ENCODE measurements at places on chromosomes 13 and 19.

GRCh38 chr13:104357672-104358354 lies 1291.6 kb upstream of the SLC10A2 start:
- DNase-seq, result no peak

DNA sequence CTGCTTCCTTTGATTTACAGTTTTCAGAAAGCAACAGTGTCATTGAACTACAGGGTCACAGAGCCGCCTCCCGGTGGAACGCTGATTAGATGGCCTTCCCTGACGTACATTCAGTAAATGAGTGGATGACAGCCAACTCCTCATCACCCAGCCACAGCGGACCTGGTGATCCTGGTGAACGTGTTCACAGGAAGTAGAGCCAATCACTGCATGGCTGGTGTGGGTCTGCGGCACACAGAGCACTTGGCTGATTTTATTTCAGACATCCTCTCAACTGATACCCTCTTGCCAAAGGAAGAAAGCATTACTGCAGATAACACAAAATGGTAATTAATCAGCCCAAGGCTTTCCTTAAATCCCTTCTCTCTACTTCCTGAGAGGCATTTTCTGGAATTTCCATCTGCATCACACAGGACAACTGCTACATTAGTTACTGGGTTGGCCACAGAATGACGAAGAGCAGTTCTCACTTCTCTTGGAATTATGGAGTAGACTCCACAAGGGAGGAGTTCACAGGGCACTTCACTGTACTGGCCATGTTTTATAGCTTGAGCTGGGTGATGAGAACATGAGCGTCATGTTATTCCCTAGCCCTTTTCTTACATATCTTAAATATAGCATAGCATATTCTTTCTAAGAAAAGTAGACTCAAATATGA lies 84.0 kb upstream of the SLC7A1 start:
- no peak for DNase-seq

- DNase-seq, result no peak
Measured at GRCh38 chr19:42111811-42112210, 20.4 kb downstream of the POU2F2 start.

DNA sequence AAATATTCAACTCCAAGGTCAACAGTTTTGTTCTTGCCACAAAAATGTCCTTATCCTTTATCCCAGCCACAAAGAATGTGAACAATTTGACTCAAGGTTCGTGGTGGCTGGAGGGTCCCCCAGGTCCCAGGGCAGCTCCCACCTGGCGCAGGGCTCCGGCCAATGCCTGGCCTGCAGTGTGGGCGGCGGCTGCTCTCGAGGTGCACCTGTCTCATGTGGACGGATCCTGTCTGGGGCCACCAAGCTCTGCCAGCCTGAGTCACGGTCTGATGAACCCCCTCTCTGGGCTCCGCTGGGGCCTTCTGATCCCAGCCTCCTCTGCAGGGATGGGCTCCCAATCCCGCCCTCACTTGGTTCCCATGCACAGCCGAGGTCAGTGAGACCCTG lies 49.4 kb downstream of the GAS6 start:
- DNase-seq, result no peak

GRCh38 chr19:7899751-7900378 lies 3.8 kb upstream of the MAP2K7 start:
- no peak for DNase-seq

- DNase-seq, result no peak
Measured at GRCh38 chr19:38076337-38076736, 147.7 kb downstream of the DPF1 start.

- DNase-seq, result no peak
Measured at GRCh38 chr19:49758292-49758691, 4.8 kb downstream of the TSKS start.

GRCh38 chr19:50537769-50538230 lies 24.1 kb upstream of the ASPDH start:
- peak; percentile 83 for DNase-seq

DNA sequence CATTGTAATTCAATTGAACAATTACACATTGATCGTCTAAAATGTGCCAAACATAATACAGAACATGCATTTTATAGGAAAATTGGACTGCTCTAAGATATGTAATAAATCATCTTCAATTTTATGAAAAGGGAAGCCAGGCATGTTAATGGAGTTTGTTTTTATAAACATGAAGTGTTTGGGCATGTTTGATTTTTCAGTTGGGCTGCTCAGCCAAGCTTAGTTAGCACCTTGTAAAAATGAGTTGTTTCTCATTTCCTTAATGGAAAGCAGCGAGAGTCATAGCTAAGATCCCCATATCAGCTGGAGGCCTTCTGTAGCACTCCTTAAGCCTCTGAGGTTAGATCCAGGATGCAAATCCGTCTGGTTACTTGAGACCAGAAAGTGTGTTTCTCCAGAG lies 422.3 kb downstream of the SPRY2 start:
- no peak for DNase-seq

- peak; percentile 99 for DNase-seq
Measured at GRCh38 chr19:2462635-2463421, 6.1 kb upstream of the LMNB2 start.

DNA sequence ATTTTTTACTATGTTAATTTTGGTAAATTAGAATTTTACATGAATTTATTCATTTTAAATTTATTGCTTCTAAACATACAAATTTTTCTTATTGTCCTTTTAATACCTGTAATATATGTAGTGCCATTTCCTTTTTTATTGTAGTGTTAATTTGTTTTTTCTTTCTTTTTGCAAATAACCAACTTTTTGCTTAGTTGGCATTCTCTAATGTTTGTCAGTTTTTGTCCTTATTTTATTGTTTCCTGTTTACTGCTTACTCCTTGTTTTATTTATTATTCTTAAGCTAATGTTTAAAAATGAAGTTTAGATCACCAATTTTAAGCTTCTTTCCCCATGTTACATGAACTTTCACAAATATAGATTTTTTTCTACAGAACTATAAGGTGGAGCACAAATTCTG lies 516.6 kb downstream of the SLITRK1 start:
- no peak for DNase-seq

DNA sequence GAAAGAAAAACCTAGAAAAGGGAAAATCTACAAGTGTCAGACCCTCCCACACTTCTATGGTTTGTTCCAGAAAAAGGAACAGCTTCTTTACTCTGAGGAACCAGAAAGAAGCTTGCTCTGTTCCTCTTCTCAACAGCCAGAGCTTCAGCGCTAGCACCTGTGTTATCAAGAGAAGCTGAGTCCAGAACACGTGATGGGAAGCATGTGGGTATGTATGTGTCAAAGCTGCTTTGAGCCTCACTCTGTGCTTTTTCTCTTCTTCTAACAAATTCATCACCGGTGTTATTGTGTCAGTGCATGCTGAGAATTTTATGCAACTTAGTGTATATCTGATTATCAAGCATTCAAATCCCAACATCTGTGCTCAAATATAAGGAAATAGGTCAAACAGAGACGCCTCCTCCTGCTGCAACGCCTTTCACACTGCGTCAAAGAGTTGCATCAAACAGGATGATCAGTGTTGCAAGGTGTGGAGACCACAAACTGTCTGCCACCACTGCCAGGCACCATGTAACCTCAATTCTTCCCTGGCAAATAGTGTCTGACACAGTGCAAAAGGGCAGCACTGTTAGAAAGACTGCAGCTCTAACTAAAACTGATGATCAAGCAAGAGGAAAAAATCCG lies 83.9 kb downstream of the LRRC63 start:
- no peak for DNase-seq

DNA sequence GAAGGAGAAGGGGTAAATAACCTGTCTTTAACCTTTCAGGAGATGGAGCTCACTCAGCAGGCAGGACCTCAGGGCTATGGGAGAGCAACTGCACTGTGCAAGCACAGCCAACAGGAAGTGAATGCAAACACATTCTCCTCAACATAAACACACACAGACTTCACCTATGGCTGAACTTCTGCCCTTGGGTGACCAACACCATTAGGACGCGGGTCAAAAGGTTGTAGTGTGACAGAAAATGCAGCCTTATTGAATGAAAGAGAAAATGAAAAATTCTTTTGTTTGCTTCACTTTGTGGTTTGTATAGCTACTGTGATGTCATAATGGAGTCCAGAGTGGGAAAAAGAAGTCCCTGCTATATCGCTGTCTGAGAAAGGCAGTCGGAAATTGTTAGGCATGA lies 323.0 kb downstream of the NDFIP2 start:
- DNase-seq, result no peak

- no peak for DNase-seq
Measured at GRCh38 chr13:114122127-114122511, 10.3 kb downstream of the RASA3 start.

GRCh38 chr19:14342809-14343208 lies 38.4 kb upstream of the ADGRE5 start:
- DNase-seq, result no peak

Data from NT2/D1 (cell line).